ENCODE measurements at places on chromosomes 13 and 19. TPM values are rescaled to one million over a fixed set of nuclear protein-coding genes. Genes with fewer than 3 reads are reported as not detected.

The CNFN gene
- polyA plus RNA-seq, result 2.2 TPM

DNA sequence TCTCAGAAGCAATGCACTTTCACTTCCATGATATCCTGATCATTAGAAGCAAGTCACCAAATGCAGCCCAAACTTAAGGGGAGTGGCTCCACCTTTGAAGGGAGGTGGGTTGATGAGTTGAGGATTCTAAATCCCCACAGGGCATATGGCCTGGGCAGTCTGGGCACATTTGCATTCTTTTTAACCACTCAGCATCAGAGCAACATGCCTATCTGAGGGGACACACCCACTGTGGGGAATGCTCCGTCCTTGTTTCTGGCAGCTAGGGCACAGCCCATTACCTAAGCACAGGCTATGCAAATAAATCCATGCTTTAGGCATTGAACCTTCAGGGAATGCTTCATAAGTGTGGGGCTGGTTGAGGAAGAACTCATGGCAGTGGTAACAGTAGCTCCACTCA lies 12.3 kb upstream of the SACS start:
- DNase-seq, result no peak

GRCh38 chr13:54347531-54347930 lies 1318.9 kb downstream of the OLFM4 start:
- DNase-seq, result no peak

DNA sequence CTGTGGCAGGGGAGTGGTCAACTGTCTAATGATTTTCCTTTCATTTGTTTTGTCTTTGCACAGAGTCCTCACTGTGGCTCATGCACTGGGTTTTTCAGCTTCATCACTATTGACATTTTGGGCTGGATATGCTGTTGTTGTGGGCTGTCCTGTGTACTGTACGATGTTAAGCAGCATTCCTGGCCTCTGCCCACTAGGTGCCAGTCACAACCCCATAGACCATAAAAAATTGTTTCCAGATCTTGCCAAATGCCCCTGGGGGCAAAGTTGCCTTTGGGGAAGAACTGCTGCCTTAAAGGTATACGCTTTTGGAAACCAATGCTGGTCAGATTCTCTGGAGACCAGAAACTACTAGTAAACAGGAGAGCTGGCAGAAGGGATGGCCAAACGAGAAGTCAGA lies 310.4 kb downstream of the SPRY2 start:
- peak; percentile 19 for DNase-seq

DNA sequence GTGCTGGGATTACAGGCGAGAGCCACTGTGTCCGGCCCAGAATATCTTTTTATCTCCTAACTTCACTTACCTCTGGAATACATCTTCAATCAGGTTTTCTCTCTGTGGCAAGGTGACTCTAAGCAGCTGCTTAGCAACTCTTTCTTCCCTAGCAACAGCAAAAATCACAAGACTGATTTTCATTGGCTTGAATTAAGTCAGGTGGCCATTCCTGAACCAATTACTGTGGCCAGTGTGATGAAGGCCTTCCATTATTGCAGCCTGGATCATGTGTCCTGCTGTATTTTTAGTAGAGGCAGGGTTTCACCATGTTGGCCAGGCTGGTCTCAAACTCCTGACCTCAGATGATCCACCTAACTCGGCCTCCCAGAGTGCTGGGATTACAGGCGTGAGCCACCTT lies 9.0 kb upstream of the LTBP4 start:
- DNase-seq, result no peak

DNA sequence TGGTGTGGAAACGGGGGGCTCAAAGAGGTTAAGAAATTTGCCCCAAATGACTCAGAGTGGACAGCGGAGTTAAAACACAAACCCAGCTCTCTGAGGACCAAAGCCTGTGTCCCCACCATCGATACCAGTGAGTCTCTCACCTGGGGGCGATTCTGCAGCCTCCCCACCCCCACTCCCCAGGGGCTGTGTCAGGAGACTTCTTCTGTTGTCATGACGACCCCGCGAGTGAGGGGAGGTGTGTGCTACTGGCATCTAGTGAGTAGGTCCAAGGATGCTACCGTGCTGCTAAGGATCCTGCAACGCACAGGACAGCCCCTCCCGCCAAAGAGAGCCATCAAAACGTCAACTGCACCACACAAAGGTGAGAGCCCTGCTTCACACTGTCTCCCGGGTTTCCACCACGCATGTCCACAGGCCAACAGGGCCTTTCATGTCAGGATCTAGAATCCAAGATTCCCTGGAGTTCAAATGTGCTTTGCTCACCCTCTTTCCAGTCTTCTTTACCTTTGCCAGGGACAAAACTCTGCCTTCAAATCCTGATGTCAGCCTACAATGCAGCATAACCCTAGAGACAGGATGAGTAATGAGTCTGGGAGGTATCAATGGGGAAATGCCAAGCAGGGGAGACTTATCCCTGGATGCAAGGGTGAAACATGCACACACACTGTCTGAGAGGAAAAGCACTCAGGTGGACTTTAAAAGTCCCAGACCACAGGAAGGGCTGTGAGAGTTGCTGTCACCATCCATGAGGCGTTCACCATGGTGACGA lies 3.9 kb downstream of the RANBP3 start:
- DNase-seq, result no peak

DNA sequence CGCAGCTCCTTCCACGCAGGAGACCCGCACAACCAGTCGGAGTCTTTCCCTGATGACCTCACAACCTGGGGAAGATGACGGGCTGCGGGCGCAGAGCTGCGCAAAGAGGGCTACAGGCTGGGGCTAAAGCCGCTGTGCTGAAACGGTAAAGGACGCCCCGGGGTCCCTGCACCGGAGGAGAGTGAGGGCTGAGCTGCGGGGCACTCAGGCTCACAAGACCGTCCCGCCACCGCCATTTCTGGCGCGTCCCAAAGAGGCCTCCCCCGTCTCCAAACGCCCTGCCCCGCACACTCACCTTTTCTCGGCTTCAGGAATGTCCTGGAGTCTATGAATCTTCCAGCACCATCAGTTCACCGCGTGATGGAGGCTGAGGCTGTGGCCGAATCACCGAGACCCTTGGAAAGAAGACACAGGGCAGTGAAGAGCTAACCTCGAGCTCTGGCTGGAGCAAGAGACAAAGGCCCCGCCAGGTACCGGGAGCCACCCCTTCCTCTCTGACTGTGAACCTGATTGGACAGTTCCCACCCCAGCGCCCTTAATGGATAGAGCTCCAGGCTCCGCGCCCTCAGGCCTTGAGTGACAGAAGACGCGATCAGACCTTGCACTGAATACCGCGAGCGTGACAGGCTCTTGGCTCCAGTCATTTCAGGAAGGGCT lies 41.8 kb upstream of the ZNF429 start:
- peak; percentile 95 for DNase-seq

DNA sequence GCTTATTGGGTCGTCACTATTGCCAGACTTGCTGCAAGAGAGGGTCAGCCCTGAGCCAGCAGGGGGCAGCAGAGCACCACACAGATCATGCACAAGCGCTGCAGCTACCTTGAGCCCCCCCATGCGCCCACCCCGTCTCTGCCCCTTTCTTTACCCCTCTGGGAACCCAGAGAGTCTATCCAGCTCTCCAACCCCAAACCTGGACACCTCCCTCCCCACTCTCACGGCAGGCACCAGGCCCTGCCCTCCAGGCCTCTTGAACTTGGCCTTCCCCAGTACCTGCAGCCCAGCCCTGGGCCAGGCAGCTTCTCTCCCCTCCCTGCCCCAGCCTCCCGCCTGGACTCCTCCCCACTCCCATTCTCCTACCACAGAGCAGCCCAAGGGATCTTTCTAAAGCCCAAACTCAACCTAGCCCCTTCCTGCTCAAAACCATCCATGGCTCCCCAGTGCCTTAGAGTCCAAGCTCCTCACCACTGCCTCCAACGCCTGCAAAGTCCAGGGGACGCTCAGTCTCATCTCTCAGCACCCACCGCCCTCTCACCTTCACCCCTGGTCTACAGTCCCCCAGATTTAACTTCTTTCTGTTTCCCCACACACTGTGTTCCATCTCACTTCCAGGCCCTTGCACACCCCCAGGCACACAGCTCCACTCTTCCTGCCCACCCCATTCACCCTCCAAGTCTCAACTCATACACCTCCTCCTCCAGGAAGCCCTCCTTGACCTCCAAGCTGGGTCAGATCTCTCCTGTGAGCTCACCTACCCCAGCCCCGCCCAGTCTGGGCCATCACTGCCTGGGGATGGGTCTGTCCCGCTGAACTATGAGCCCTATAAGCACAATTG lies 9.4 kb upstream of the CEACAM16 start:
- peak; percentile 89 for DNase-seq

Data from testis (tissue), 5 donors.